ENCODE measurements at places on chromosomes 5 and 9. TPM values are rescaled to one million over a fixed set of nuclear protein-coding genes. Genes with fewer than 3 reads are reported as not detected.

- no peak for DNase-seq
- H3K36me3 ChIP-seq = no peaks in the 10 kb centered on the region
- H3K4me3 ChIP-seq = no peak overlapping the region
Measured at GRCh38 chr5:159737263-159737662, 179.0 kb upstream of the ADRA1B start.

- H3K36me3 ChIP-seq = no peaks in the 10 kb centered on the region
- no peak for DNase-seq
- no peaks in the 10 kb centered on the region for H3K4me1 ChIP-seq
- H3K4me3 ChIP-seq = no peak overlapping the region
- H3K27me3 ChIP-seq = no peaks in the 10 kb centered on the region
Measured at GRCh38 chr5:137221943-137222342, 277.2 kb downstream of the SPOCK1 start.

GRCh38 chr5:151522226-151522625 is 68.9 kb downstream of the FAT2 start:
- no peaks in the 10 kb centered on the region for H3K27me3 ChIP-seq
- no peak overlapping the region for H3K27ac ChIP-seq
- H3K4me1 ChIP-seq = no peaks in the 10 kb centered on the region
- H3K4me3 ChIP-seq = no peak overlapping the region
- no peaks in the 10 kb centered on the region for H3K36me3 ChIP-seq
- DNase-seq = no peak

DNA sequence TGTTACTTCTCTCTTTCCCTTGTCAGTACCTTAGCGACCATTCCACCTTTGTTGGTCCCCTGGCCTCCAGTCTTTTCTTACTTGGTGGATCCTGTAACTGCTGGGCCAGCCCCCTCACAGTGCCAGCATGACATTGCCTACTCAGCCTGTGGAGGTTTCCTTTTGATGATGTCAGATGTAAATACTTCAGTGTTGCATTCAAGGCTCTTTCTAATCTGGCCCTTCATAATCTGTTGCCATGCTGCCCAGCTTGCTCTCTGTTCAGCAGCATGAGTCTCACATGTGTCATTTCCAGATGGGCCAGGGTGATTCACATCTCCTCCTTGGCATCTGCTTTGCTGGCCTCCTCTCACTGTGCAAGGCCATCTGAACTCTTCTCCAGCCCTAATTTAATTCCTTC is 57.1 kb downstream of the MAST4 start:
- no peaks in the 10 kb centered on the region for H3K36me3 ChIP-seq
- H3K27me3 ChIP-seq = no peaks in the 10 kb centered on the region
- no peak for DNase-seq
- no peak overlapping the region for H3K4me3 ChIP-seq

DNA sequence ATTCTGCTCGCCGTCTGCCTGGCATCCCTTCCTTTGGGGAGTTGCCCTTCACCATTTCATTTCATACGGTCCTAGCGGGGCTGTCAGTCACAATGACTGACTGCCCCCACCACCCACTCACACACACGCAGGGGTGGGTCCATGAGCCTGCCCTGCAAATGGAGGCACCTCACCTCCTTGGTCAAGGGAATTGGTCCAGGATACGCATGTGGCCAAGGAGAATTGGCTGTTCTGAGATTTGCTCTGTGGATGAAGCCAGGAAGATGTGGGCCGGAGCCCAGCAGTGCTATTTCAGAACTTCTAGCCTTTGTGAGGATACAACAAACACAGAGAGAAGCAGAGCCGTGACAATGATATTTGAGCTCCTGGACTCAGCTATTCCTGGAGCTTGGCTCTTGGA is 17.0 kb downstream of the C1QTNF2 start:
- H3K4me3 ChIP-seq = no peak overlapping the region
- no peak for DNase-seq
- no peak overlapping the region for H3K27ac ChIP-seq
- no peaks in the 10 kb centered on the region for H3K36me3 ChIP-seq

GRCh38 chr9:74771672-74772071 is 116.0 kb downstream of the TRPM6 start:
- no peak overlapping the region for H3K27ac ChIP-seq
- no peak for DNase-seq
- H3K36me3 ChIP-seq = no peaks in the 10 kb centered on the region
- no peaks in the 10 kb centered on the region for H3K4me1 ChIP-seq

- no peaks in the 10 kb centered on the region for H3K36me3 ChIP-seq
- no peaks in the 10 kb centered on the region for H3K4me1 ChIP-seq
- DNase-seq = no peak
- no peaks in the 10 kb centered on the region for H3K27me3 ChIP-seq
- no peak overlapping the region for H3K27ac ChIP-seq
- H3K4me3 ChIP-seq = no peak overlapping the region
Measured at GRCh38 chr5:149246906-149247305, 24.8 kb upstream of the AFAP1L1 start.

DNA sequence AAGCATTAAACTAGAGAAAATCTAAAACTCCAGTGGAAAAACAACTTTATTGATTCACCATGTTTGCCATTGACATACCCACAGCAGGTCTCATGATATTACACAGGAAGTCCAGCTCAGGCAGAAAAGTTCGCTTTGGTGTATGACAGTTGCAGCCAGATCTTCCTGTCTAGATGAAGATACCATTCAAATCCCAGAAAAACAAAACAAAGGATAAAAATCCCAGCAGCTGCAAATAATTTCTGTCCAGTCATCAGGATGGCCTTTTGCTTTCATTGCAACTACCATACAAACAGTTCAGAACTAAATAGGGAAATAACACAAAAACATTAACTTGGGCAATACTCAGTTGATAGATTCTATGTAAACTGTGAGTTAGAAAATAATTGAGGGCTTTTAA is 136.0 kb upstream of the NREP start:
- no peak overlapping the region for H3K4me3 ChIP-seq
- no peaks in the 10 kb centered on the region for H3K27me3 ChIP-seq
- H3K36me3 ChIP-seq = no peaks in the 10 kb centered on the region
- no peaks in the 10 kb centered on the region for H3K4me1 ChIP-seq

The ZNF483 gene
- 24.9 TPM for total RNA-seq

The ERAP2 gene
- total RNA-seq = 13.8 TPM

The MAMDC2 gene
- 18.7 TPM for total RNA-seq

The SLC46A2 gene
- 0.16 TPM for total RNA-seq

The OLFML2A gene
- 11.4 TPM for total RNA-seq

The SIT1 gene
- total RNA-seq = 3.2 TPM

The TRIM36 gene
- 7.2 TPM for total RNA-seq

The AMBP gene
- total RNA-seq = not detected

The TSPAN17 gene
- total RNA-seq = 10.4 TPM

The CDC20B gene
- not detected for total RNA-seq

The FGF10 gene
- 60.5 TPM for total RNA-seq

All from breast epithelium (tissue), 4 donors.